ENCODE measurements at places on chromosomes 2 and 18.

GRCh38 chr2:54845094-54845493 is 121.6 kb downstream of the EML6 start:
- DNase-seq = no peak

DNA sequence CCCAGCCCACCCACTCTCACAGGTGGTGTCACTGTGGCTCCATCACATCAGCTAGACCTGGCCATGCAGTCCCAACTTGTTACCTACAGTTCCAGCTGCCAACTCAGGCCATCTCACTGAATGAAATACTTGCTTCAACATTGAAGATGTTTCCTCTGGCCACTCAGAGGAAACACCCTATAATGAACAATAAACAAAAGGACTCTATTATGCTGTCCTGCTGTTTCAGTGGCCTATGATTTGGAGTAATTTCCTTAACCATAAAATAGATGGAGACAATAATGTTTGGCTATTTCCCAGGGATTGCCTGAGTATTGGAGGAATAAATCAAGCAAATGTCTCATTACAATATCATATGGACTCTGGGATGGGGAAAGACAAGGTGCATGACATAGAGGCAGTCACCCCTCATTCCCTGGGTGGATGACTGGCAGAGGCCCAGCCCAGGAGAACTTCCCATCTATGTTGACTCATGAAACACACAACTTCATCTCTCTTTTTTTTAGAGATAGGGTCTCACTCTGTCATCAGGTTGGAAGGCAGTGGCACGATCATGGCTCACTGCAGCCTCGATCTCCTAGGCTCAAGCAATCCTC is 134.4 kb downstream of the TGIF1 start:
- no peak for DNase-seq

DNA sequence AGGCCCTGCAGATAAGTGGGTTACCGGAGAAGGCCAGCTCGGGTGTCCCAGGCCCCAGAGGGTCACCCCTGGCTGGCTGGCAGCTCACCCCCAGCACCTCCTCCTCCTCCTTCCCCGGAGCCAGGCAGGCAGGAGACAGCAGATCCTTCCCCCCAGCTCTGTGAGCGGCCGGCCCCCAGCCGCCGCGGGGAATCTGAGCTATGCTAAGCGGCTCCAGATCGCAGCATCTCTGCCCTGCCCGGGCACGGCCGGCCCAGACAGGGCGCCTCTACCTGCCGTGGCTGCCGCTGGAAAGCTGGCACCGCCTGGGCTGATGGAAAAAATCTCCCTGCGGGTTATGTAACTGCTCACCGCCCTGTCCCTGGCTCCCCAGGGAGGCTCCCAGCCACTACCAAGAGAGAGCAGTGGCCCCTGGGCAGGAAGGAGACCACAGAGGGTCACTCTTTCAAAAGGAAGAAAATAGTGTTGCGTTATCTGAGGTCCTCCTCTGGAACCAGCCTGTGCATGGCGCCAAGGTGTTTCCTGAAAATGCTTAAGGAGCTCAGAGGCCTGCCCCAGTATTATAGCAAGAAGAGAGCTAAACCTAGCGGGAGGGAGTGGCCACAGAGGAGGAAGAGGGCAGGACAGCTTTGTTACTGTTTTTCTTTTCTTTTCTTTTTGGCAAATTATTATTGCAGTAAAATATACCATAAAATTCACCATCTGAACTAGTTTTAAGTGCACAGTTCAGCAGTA is 179.0 kb downstream of the SMAD7 start:
- DNase-seq = no peak

- DNase-seq = peak; percentile 89
These were observed 160.4 kb upstream of the TMEM200C start for GRCh38 chr18:6055711-6056110.

DNA sequence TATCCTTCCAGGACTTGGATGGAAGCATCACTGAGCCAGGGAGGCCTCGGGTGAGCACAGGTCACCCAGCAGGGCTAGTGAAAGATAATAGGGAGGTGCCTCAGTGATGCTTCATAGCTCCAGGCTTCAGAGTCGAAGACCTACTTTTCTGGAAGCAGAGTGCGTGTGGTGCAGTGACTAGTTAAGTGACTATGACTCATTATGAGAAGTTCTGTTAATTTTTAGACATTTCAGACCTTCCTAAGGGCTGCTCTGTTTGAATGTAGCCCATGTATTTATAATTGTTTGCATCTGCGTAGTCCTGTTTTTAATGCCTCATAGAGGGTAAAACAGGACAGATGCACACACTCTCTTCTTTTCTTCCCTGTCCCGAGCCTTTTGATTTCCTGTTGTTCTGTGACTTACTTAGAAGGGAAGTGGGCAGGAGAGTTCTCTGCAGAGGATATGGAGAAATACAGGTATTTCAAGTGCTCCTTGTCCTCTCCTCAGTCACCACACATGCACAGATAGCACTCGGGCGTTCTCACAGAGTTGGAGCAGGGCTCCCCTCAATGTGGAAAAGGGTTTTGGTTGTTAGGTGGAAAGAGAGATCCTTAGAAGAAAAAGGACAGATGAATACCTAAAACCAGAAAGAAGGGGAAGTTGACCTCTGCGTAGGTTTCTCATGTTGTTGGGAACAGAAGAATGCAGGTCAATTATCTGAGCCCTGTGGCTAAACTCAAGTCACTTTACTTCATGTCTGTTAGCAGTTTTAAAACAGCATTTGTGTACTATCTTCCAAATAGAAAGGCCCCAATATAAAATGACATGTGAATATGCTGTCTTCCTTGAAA is 34.7 kb downstream of the RALB start:
- peak; percentile 98 for DNase-seq

DNA sequence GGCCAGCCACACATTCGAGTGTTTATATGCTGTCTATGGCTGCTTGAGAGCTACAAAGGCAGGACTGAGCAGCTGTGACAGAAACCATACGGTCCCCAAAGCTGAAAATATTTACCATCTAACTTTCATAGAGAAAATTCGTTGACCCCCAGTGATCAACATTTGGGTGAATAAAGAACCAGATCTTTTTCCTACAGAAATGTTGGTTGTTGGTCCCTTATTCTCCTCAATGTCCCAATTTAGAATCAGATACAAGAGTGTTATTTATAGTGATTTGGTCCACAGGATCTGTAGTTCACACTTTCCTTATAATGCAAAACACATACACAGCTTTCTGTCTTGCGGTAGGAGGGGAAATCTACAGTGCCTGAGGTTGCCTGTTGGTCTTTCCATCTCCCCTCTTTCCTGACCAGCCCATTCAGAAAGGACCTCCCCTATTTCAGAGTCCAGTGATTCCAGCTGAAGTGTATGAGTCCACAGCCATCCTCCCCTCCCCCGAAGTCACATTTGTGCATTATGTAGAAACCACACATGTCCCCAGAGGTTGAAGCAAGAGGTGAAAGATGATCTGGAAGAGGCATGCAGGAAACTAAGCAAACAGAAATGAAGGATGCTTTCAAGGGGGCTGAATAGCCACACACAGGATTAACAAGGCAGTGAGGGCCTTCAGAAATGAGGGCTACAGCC is 61.9 kb downstream of the SPRED2 start:
- DNase-seq = peak; percentile 31

DNA sequence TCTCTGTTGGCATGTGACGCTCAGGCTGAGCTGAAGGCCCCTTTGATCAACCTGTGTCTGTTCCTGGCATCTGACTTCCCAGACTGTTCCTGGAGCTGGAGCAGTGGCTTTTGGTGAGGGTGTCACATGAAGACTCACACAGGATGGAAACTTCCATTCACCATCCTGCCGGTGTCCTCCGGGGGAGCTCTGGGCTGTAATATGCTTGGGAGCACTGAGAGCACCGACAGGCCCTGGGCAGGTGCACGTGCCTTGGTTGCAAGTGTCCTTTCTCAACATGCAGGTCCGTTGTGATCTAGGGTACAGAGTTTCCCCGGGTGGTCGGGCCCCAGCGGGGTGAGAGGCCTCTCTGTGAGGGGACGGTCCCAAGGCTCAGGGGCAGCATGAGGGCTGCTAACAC is 24.8 kb upstream of the GBX2 start:
- DNase-seq = no peak

- no peak for DNase-seq
These were observed 69.6 kb downstream of the EML4 start for GRCh38 chr2:42238644-42239288.

- DNase-seq = no peak
These were observed 316.0 kb upstream of the MEX3C start for GRCh38 chr18:51513517-51513916.

GRCh38 chr2:39150890-39151497 is 30.1 kb upstream of the SOS1 start:
- DNase-seq = no peak

GRCh38 chr2:127449898-127450297 is 31.7 kb downstream of the PROC start:
- DNase-seq = no peak

- DNase-seq = no peak
These were observed 208.3 kb upstream of the SYT4 start for GRCh38 chr18:43485545-43485963.

GRCh38 chr18:54251606-54252390 is 17.5 kb upstream of the POLI start:
- no peak for DNase-seq

GRCh38 chr18:63307551-63308200 is 11.9 kb downstream of the BCL2 start:
- DNase-seq = peak; percentile 53

DNA sequence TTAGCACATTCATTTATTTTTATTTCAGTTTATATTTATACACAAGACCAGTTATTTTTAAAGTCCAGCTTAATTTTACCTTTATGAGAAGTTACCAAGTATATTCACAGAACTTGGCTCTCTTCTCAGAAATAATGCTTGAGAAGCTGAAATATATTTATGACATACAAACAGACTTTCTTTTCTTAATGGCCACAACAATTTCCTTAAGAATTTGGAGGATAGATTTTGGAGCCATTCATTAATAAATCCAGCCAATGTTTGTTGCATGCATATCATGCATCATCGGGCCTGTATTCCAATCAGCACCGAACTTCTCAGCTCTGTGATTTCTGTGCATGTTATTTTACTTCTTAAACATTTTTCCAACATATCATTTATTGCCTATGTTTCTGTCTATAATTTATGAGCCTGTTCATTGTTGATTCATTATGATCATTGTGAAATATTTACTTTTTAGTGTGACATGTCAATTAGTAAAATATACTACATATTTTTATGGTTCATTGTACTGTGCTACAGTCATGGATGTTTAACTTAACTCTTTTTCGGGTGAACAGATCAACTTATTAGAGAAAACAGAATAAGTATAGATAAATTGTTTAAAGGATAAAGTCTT is 3.5 kb downstream of the GULP1 start:
- DNase-seq = no peak

- DNase-seq = no peak
These were observed 36.5 kb upstream of the CYTIP start for GRCh38 chr2:157480182-157480961.

DNA sequence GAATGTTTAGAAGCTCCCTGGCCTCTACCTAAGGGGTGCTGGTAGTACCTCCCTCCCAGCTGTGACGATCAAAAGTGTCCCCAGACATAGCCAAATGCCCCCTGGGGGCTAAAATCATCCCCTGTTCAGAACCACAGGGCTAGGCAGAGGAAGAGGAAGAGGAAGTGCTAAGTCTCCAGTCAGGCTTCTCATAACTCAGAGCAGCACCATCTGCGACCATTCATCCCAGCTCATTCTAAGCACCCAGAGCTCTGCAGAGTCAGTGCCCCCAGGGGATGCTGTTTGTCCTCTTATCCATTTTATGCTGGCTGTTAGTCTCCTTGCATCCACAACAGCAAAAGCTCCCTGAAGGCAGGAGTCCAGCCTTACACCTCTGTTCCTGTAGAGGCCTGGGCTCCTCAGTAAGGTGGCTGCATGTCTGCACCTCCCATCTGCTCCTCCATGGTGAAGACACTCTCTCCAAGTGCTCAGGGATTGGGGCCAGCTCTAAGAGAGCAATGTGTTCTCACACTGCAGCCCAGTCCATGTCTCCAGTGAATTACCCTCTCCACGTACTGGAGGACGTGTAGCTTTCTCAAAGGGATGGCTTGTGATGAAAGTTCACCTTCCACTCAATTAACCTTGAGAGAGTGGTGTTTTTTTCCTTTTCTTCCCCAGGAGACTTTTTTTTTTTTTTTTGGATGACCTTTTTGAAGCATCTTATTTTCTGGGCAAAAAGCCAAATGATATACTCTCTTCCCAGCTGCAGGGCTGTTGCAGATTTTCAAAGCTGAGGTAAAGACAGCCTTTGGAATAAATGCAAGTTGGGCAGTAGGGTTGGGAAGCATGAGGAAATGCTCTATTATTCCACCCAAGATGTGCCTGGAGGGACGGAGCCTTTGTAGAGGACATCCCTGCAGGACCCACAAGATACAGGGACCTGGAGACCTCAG is 158.9 kb upstream of the SLC14A2 start:
- no peak for DNase-seq

DNA sequence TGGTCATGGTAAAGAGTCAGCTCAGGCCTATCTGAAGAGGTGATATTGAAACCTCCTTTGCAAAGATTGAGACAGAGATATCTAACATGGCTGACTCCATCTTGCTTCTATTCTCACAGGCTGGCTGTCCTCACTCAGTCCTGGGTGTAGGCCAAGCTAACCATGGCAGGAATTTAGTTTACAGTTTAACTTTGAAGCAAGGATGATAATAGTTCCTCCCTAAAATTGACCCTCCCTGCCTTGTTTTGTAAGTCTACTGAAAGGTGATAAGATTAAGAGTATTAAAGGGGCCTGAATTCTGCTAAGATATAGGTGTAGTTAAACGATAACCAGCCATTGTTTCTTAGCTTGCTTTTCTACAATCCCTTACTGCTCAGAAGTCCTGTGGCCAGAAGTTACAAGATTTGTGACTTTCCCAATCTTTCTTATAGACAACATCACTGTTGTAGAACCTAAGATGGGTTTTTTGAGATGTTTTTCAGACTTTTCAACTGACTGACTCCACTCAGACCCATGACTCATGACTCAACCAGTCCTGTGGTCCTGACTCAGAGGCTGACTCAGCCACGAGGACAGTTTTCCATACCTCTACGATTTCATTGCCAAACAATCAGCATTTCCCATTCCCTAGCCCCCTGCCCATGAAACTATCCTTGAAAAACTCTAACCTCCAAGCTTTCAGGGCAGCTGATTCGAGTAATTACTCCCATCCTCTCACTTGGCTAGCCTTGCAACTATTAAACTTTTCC is 195.7 kb upstream of the SESTD1 start:
- peak; percentile 97 for DNase-seq

- DNase-seq = peak; percentile 25
These were observed 29.2 kb upstream of the MSH2 start for GRCh38 chr2:47373747-47374146.
